ENCODE measurements at places on chromosomes 13 and 19.

DNA sequence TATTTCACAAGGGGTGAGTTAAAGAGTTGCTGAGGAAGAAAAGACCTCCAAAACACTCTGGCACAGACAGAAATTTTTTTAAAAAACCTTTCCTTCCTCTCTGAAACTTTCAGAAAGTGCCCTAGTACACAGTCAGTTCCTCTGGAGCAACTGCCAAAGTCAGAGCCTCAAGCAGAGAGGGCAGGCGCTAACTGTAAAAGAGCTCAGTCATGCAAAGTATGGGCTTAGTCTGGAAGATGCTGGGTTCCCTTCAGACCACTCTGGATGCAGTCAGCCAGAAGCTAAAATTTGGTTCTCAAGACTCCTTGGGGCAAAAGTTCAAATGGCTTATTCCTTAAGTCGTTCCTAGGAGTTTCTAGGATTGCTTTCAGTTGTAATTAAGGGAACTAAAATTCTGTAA, 671.6 kb downstream of the PCDH9 start:
- DNase-seq: no peak

DNA sequence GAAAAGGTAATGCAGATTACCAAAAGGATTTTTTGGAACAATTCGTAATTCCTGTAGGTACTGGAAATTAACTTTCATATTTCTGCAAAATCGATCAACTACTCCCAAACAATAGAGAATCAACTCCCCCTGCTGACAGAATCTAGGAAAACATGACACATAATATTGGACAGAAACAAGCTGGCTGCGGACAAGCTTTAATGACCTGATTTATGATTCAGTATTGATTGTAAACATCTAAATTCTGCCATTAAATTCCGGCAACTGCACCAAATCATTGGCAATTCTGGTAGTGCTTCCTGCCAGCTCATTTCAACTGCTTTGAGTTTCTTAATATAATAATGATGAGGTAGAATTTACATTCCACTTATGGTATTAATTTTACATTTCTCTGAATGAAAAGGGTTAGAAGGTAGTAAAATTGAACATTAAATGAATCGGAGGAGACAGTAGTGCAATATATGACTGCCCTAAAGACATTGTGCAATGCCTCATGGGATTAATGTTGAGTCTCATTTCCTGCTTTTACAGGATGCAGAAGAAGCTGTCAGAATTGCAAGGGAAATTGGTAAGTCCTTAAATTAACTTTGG, 146.5 kb downstream of the PCCA start:
- DNase-seq: peak; percentile 55

GRCh38 chr13:102913914-102914313, 68.1 kb downstream of the ERCC5 start:
- no peak for DNase-seq

DNA sequence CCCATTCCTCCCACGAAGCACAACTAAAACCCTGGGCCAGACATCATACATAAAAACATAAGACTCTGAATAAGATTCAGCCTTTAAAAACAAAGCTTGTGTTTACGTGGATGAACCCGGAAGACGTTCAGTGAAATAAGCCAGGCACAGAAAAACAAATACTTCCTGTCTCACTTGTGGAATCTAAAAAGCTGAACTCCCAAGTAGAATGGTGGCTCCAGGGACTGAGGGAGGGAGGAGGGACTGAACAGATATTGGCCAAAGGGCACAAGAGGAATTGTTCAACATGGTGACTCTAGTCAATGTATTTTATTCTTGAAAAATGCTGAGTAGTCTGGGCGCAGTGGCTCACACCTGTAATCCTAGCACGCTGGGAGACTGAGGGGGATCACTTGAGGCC, 35.7 kb upstream of the TPM4 start:
- DNase-seq: no peak

DNA sequence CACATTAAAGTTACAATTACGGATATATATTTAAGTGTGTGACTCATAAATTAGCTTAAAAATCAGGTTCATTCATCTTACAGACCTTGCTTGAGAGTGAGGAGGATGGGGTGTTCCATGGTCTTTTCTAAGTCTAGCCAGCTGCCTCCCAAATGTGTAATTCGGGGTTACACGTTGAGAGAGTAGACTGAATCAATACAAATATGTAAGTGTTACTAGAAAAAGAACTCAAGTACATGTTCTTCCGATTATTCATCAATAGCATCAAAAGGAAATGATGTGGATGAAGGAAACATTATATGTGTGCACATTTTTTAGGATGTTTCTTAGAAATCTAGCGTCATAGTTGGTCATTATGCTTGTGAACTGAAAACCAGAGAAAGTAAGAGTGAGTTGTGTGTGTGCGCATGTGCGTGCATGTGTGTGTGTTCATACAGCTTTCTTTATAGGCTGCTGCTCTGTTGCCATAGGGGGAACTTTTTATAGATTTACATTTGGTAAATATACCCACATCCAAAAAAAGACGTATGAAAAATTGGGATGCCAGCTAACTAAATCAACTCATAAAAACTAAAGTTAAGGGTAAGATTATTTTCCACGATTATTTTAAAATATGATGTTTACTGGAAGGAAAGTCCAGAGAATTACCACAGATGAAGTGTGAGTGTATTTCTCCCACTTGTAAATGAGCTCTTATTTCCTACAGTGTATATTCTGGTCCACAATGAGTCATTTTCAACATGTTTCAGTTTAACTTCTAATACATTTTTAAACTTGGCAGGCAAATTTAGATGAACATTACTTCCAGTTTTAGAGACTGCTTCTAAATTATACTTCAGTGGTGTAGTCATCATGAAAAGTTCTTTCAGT, 82.4 kb downstream of the PIBF1 start:
- no peak for DNase-seq

DNA sequence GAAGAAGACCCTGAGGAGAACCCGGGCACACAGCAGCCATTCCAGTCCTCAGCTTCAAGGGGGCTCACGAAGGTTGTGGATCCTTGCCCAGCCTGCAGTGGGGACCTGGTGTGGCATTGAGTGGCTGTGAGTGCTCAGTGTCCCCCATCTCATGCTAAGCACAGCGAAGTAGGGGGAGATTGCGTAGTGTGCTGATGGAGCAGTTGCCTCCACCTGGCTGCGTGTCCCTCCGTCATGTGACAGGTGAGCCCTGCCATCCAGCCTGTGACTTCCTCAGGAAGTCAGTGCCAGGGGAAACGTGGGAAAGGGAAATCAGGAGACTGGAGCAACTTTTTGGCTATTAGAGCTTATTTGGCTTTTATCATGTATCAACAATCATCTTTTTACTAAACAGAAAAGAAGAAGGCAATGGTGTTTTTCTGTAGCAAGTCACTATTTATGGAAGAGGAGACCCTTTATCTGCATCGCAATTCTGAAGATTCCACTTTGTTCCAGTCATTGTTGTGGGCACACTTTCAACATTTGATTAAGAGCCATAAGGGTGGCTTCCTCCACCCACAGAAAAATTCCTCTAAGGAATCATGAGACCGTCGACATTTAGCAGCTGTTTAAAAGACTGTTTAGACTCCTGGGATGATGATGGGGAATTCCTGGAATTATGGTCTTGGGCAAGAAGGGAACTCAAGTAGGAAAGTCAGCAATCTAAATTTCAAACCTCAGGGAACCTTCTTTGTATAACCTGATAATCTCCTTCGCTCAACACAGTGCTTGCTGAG, 126.8 kb upstream of the SPATA13 start:
- no peak for DNase-seq

- no peak for DNase-seq
Observed at GRCh38 chr19:39379865-39380396, 11.0 kb downstream of the PAF1 start.

DNA sequence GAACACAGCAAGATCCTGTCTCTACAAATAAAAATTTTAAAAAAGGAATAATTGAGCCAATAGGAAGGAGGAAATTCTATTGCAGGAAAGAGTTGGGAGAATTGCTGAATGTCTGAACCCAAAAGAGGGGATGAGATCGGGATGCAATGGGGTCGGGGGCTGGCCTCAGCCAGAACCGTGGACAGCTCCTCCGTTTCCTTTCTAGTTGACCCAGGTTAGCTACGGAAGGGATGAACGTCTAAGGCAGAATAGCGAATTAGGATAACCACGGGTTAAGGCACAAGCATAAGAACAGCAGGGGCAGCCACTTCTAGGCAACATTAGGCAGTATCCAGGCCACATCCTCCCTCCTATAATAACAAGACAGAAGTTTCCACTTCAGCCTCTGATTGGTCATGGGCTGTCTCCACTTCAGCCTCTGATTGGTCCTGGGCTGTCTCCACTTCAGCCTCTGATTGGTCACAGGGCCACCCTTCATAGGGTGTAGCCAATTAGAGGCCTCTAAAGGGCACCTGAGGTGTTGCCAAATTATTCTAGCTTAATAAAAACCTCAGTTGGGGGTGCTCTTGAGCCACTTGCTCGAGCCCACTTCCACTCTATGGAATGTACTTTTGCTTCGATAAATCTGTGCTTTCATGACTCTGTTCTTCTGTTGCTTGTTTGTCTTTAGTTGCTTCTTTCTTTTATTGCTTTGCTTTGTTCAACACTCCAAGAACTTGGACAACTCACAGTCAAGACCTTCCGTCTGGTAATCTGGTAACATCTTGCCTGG, 24.9 kb upstream of the TPM4 start:
- DNase-seq: no peak

- DNase-seq: no peak
Observed at GRCh38 chr13:112532837-112533745, 54.9 kb downstream of the TUBGCP3 start.

GRCh38 chr19:46515879-46516350, 20.2 kb upstream of the PNMA8B start:
- no peak for DNase-seq

- DNase-seq: no peak
Observed at GRCh38 chr13:40031031-40031430, 375.6 kb downstream of the COG6 start.

GRCh38 chr13:51152701-51153100, 41.6 kb upstream of the C13orf42 start:
- no peak for DNase-seq

DNA sequence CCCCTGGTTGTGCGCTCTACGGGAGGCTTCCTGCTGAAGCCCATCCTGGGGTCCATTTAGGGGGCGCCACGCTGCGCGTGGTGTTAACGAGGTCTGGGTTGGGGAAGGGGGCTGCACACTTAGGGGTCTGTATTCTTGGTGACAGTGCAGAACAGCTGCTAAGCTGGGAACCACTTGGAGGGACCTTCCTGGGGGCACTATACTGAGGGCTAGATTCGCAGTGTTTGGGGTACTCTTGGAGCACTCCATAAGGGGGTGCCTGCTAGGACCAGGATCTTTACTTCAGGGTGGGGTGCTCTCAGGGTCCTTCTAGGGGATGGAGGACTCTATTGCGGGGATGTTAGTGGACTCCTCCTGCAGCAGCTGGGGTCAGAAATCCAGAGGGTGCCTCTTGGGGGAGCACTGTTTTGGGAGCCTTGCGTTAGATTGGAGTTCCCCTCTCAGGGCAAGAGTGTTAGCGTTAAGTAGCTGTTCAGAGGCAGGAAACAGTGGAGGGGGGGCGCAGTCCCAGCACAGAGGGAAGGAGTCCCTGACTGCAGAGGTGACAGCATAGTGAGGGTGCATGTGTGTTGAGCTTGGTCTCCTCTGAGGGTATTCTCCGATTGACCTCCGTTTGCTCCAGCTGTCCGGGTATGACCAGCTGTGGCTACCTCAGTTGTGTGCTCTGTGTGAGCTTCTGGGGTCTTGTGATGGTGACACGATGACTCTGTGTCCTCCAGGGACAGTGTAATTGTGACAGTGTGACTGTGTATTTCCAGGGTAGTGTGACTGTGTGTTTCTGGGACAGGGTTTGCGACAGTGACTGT, 1.1 kb downstream of the PDE4A start:
- no peak for DNase-seq

DNA sequence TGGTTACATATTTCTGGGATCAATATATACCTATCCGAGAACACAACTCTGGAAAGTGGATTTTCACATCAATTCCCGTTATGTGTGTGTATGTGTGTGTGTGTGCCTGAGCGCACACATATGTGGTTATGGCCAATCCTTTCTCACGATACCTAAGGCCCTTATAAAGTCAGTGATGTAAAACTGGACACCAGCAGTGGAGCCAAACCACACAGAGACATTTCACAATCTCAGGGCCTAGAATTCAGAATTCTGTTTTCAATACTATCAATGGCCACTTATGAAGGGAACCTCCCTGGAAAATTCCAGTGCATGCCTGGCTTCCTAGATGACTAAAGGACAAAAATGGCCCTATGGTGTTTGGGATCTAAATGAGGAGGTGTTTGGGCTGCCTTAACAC, 187.3 kb upstream of the UBL3 start:
- no peak for DNase-seq

DNA sequence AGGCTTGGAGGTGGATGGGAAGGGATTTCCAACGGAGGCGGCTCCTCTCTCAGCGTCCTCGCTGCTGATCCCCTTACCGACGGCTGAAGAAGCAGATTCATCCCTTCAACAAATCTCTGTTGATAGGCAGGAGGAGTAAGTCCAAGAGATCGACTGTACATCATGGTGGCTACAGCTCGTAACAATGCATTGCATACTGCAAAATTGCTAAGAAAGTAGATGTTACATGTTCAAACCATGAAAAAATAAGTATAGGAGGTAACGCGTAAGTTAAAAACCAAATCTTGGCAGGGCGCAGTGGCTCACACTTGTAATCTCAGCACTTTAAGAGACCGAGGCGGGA, 468 bp upstream of the SLC39A3 start:
- no peak for DNase-seq
